ENCODE measurements at places on chromosomes 12 and 14.

GRCh38 chr12:46259713-46260112, 9.1 kb downstream of the SLC38A1 start:
- DNase-seq: no peak

GRCh38 chr14:37230551-37231194, 32.9 kb downstream of the MIPOL1 start:
- no peak for DNase-seq

DNA sequence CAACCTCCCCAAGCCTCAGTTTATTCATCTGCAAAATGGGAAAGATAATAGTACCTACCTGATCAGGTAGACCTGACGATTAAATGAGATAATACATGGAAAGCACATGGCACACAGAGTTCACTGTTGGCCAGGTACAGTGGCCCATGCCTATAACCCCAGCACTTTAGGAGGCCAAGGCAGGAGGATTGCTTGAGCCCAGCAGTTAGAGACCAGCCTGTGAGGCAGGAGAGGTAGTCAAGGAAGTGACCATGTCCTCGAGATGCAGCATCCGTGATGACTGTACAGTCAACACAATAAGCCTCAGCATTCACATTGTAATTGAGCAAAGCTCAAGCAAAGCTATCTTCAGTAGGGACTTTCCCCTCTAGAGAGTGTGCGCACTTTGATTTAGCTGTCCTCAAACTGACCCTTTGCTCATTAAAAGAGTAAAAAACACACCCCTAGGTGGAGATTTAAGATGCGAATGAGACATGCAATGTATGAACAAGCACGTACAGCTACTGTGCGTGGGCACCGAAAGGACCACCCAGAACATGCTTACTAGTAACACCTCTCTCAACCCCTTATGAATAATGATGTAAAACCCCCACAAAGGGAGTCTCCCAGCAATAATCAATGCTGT, 9.9 kb downstream of the ISCU start:
- no peak for DNase-seq

- no peak for DNase-seq
Measured at GRCh38 chr12:91529829-91530228, 347.2 kb upstream of the DCN start.

DNA sequence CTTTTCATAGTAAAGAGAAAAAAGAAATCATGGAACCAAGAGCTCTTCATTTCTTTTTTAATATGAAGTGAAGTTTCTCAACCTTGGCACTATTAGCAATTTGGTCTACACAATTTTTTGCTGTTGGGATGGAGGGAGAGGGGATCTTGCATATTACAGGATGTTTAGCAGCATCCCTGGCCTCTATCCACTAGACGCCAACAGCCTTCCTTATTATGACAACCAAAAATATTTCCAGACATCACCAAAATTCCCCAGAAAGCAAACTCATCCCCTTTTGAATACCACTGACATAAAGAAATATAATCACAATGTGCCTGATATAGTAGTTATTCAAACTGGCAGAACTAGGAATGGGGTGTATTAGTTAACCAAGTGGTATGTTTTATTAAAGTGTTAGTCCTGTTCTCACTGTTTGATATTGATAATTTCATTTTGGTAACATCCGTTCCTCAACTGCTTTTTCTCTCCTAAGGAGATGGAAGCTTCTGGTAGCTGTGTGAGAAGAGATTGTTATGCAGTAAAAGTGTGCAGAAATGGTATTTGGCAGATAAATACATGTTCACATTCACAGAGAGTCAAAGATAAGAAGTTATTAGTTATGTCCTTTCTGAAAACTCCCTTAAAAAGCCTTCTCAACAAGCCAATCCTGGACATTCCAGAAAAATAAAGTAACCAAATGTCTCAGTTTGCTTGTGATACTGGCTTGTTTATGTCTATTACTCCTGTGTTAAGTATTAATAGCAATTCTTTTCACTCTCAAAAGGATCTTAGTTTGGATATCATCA, 699.9 kb downstream of the C12orf50 start:
- no peak for DNase-seq

DNA sequence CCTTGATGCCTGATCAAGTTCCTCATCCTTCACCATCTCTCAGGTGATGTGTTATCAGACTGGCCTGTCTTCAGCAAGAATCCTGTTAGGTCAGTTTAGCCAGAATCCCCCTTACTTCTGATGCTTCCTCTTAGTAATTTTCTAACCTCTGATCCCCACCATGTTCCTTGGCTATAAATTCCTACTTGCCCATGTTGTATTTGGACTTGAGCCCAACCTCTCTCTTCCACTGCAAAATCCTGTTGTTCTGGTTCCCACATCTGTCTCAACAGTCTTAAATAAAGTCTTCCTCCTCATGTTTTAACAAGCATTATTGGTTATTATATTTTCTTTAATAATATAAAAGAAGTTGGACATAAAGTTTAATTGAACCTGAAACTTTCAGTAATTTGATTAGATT, 987.8 kb upstream of the USP15 start:
- DNase-seq: no peak

DNA sequence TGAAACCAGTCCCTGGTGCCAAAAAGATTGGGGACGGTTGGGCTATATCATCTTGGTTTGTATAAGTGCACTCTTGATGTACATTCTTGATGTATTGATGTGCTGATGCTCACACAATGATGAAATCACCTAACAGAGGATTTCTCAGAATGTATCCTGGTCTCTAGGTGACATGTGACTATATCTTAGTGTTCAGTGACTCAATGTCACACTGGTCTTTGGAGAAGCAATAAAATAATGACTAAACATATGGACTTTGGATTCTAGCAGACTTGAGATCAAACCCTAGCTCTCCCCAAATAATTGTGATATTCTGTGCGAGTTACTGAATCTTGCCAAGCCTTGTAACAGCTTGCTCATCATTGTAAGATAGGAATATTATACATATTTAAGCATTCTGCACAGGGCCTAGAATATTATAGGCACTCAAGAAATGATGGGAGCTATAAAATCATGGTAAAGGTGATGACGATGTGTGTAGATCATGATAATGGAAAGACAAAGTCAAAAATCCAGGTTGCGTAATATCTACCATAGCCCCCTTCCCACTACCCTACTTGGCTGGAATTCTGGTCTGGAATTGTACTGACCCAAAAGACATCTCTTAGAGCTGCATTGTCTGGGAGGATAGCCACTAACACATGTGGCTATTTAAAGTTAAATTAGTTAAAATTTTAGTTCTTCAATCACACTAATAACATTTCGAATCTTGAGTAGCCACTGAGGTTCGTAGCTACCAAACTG, 117.6 kb upstream of the PWP1 start:
- no peak for DNase-seq

DNA sequence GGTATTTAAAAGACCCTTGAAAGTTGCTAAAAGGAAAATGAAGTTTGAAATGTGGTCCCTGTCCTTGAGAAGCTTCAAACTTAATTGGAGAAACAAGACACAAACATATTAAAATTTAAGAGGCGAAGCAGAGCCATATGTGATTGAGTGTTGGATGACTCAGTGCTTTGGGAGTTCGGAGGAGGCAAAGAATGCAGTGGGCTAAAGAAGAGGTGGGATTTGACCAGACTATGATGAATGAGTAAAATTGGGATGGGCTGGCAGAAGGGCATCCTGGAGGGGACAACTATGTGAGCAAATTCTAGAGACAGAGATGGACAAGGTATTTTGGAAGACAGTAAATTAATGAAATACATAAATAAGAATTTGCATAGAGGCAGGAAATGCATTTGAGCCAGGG, 358.6 kb downstream of the EGLN3 start:
- DNase-seq: no peak

DNA sequence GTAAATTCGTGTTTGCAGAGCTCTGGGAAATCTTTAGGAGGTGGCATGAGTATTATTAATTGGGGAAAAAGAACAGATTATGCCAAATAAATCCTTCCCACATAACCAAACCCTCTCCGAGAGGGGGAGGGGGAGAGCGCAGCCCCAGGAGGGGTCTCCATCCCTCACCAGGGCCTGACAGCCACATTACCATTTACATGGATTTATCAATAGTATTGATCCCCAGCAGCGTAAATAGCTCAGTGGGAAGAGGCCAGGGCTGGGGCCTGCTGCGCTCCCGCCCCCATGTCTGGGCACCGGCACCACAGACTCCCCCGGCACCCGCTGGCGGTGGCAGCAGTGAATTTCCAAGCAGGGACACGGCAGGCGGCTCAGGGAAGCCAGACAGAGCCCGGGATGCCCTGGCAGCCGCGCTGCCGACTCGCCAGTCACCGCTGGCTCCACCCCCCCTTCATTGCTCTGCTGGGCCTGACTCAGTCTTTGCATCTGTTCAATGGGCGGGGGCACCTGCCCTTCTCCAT, 2.4 kb downstream of the NCOR2 start:
- no peak for DNase-seq

GRCh38 chr12:21710958-21711775, 53.5 kb upstream of the LDHB start:
- DNase-seq: no peak

GRCh38 chr14:61505815-61506809, 184.7 kb downstream of the PRKCH start:
- no peak for DNase-seq

DNA sequence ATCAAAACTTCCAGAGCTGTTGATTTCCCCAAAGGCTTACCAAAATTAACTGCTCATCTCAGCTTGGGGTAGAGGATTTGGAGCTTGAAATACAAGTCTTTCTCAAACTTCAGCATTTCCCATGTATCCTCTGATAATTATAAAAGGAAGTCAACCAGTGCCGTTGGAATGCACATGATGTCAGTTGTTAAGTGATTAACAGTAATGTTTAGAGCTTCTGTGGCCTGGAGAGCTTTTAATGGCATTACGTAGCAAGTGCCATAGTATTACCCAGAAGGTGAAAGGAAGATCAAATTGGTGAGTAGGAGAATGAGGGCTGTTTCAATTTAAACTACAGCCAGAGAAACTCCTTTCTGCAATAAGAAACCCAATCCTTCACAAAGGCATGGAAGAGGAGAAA, 62.5 kb upstream of the PTPRR start:
- DNase-seq: no peak

DNA sequence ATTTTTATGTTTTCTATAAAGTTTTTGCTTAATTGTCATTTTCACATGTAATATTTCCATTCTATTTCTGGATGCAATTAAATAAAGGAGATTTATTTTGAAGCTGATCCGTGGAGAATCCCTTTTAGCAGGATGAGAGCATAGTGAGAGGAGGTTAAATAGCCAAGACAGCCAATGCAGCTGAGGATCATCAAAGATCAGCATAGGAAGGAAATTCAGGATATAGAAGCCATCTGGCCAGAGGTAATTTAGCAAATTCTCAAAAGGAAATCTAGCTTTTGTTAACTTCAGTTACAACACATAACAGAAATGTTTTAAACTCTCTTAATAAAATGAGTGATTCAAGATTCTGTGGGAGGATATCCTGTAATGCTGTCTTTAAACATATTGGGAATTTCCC, 122.8 kb upstream of the PDE3A start:
- no peak for DNase-seq

DNA sequence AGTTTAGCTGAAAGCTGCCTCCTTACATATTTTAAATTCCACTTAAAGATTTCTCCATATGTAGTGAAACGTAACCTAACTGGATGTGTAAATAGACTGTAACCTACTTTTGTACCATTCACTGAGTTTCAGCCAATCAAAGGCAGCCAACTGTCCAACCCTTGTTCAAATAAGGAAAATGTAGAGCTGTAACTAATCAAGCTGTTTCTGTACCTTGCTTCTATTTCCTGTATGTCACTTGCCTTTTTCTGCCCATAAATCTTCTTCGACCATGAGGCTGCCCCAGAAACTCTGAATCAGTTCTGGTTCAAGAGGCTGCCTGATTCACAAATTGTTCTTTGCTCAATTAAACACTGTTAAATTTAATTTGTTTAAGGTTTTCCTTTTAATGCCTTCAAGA, 6.3 kb downstream of the SLC7A8 start:
- DNase-seq: no peak
